Fibroblast of upper back skin (primary cell): ENCODE measurements at places on chromosomes 4 and X.

GRCh38 chr4:761086-761485 lies 55.5 kb downstream of the PCGF3 start:
- DNase-seq: no peak

DNA sequence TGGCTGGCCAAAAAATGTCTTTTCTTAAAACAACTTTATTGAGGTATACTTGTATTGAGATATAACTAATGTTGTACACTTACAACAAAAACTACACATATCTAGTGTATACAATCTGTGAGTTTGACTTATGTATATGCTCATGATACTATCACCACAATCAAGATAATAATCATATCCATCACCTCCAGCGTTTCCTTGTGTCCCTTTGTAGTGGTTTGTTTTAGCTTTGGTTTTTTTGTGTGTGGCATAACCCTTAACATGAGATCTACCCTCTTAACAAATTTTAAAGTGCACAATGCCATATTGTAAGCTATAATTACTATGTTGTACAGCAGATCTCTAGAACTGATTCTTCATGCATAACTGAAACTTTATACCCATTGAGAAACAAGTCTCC lies 13.4 kb upstream of the PCSK1N start:
- no peak for DNase-seq

GRCh38 chrX:115901241-115901640 lies 269.3 kb upstream of the AGTR2 start:
- DNase-seq: no peak

- DNase-seq: no peak
Observed at GRCh38 chrX:23811656-23812055, 28.7 kb downstream of the SAT1 start.

- peak; percentile 83 for DNase-seq
Observed at GRCh38 chrX:119240356-119240755, 4.3 kb downstream of the PGRMC1 start.

- DNase-seq: peak; percentile 25
Observed at GRCh38 chr4:2583517-2583916, 47.1 kb downstream of the FAM193A start.

- peak; percentile 71 for DNase-seq
Observed at GRCh38 chr4:39933671-39934590, 43.8 kb downstream of the PDS5A start.

DNA sequence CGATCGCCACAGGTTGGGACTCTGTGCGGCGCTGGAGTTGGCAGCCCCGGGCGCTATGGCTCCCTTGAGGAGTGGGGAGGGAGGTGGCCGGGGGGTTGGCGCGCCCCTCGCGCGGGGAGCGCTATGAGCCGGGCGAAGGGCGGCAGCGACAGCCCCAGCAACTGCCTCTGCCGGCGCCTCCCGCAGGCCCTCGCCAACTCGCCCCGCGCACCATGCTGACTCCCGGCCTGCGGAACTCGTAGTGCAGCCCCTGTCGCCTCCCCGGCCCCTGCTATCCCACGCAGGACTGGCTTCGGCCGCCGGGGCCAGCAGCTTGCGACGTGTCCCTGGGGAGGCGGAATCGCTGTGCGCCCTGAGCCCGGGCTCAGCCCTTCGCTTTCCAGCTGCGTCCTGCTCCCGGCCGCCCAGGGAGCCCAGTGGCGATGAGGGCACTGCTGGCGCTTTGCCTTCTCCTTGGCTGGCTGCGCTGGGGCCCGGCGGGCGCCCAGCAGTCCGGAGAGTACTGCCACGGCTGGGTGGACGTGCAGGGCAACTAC lies 415 bp downstream of the SHISA3 start:
- DNase-seq: no peak

DNA sequence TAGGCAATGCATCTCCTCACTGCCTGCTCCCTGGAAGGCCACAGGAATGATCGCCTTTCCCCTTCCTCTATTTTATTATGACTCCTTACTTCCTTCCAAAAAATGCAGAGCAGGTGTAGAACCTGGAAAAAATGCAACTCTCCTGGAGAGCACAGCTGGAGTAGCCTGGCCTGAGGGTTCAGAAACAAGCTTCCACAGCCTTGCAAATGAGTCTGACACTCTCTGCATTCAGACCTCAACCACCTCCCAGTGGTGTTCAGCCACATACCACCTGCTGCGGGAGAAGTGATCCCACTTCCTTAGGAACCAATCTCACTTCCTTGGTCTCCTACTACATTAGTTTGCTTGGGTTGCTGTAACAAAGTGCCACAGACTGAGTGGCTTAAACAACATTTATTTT lies 368.1 kb upstream of the NOCT start:
- DNase-seq: no peak
